ENCODE measurements at places on chromosomes 1 and 21.

- DNase-seq: peak; percentile 68
Observed at GRCh38 chr1:209620487-209620884, 31.7 kb downstream of the LAMB3 start.

DNA sequence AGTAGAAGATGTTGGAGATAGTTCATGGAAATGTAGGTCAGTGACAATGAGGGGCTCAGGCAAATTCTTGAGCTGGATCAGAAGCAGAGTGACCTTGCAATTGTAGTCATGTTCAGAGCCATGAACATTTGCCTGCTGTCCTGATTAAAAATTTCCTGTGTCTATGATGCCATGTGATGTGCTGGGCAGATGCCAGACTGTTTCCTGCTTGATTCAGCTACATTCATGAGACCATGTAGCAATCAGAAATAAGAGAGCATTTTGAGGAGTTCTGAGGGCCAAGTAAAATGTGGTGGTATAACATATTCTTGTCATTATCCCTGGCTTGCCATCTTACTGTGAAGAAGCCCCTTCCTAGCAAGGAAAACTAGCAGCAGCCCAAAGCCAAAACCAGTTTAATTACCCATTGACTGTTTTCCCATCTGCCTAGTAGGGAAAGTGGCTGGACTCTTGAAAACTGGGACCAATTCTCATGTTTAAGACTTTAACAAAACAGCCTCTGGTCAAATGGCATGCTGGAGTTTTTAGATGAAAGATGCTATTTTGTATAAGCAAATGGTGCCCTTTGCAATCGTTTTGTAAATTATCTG is 118.3 kb downstream of the NOS1AP start:
- DNase-seq: no peak

- DNase-seq: no peak
Observed at GRCh38 chr1:178342745-178343144, 154.0 kb downstream of the CLEC20A start.

DNA sequence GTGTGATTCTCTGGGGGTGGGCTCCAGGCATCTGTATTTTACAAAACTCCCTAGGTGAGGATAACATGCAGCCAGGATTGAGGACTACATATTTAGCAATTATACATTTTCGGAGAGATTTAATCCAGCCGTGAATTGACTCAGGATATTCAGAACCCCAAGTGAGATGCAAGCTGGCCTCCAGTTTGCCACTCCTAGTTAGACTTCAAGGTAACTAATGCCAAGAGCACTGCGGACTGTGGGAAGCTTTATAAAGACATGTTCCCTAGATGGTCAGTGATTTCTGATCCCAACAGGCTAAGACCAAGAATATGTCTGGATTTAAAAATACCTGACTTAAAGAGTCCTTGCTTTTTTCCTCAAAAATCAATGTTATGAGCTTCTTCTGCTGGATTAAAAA is 308.5 kb downstream of the NTNG1 start:
- no peak for DNase-seq

DNA sequence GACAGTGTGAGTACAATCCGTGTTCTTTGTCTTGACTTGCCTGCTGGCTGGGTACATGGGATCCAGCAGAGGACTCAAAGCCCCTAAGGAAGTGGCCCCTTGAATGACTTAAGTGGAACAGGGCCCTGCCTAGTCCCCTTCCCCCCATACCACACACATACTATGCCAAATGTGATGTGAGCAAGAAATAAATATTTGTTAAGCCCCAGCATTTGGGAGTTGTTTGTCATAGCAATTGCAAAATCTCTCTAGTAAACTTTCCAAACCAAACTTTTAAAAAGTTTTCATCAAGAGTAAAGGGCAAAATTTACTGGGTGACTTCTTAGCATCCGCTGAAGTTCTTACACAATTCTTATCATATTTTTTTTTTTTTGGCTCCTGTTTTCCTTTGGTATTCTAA is 32.5 kb upstream of the CACHD1 start:
- DNase-seq: no peak

GRCh38 chr1:200207711-200208126 is 180.2 kb downstream of the NR5A2 start:
- no peak for DNase-seq

DNA sequence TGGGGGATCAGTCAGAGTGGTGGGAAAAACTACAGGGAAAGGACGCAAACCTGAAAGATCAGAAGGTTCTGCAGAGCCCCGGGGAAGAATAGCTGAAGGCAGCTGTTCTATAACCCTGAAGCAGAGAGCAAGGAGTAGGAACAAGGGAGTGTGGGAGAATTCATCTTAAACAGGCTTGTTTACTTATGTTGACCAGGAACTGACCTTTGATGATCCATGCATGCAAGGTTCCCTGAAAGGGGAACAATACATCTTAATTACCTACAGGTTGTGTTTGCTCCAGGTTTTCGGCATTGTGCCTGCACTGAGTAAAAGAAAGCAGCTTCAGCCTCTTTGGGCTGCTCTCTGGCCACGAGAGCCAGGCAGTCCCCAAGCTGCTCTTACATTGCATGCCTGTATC is 18.7 kb upstream of the FAM43B start:
- DNase-seq: no peak

DNA sequence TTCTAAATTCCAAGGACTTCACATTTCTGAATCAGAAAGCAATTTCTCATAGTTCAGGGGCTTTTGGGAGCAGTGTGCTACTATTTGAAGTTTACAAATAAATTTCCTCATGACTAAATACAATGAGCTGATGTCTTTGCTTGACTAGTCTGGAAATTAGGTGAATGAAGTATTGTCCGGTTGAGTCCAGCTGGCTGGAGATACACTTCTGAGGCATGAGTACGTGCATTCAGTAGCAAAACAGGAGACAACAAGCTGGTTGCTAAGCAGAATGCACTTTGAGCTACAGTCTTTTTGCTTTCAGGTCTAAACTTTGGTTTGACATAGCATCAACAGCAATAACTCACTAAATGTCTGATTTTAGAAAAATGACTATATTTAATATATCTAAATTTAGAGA is 27.1 kb downstream of the ZNHIT6 start:
- no peak for DNase-seq

- no peak for DNase-seq
Observed at GRCh38 chr1:113714606-113715269, 44.5 kb downstream of the PHTF1 start.

GRCh38 chr1:167107456-167107855 is 13.6 kb downstream of the STYXL2 start:
- DNase-seq: no peak

GRCh38 chr1:47779613-47780012 is 217.6 kb downstream of the TRABD2B start:
- no peak for DNase-seq

DNA sequence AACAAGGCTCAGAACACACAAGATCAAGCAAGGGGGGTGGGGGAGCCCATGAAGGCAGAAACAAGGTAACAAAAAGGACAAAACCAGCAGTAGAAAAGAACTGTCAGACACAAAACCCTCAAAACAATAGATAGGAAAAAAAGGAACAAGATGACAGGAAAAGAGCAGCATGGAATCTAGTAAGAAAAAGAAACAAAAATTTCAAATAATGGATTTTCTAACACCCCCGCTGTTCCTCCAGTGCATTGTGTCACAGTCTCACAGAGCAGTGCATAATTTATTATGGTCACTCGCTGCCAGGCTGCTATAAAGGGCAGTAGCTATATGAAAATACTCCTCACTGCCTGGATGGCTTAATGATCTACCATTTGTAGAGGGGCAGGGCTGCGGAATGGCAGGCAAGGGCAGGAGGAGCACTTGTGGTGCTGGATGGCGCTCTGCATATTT is 567.9 kb downstream of the DPYD start:
- DNase-seq: no peak

DNA sequence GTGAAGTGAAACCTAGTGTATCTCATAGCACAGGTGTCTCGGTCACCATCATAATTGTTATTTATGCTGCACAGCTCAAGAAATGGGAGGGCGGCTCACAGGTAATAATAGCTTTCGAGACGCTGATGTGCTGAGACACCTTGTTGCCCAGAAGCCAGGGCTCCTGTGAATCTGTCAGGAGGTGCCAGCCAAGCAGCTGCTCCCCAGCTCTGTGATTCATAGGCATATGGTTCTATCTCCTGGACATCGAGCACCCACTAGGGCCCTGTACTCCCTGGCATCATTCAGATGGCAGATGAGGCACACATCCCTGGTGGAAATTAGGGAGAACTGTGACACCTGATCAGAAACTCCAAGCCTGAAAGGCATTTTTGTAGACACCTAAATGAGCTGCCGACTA is 53.5 kb downstream of the SYT6 start:
- DNase-seq: no peak

DNA sequence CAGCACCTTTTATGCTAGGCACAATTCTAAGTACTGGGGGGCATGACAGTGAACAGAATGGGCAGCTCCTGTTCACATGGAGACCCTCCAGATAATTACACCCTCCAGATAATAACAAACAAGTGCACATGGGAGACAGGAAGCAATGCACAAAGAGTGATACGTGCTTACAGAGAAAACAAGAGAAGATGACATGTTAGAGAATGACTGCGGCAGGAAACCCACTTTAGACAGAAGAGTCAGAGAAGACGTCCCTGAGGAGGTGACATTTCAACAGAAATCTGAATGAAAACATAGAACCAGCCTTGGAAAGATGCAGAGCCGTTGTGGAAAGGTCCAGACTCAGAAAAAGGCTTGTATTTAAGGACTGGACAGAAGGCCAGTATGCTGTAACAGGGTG is 54.7 kb upstream of the ARTN start:
- peak; percentile 55 for DNase-seq

- no peak for DNase-seq
Observed at GRCh38 chr1:230699716-230700115, 14.2 kb downstream of the AGT start.

- DNase-seq: no peak
Observed at GRCh38 chr21:34852448-34852847, 183.7 kb downstream of the CLIC6 start.

Measured in NCI-H2081 treated with DMSO at 0.1 percent for 48 hours (cell line).